8988T (cell line): ENCODE measurements at places on chromosomes 1 and 21.

GRCh38 chr1:85681087-85681486, 27.1 kb downstream of the ZNHIT6 start:
- DNase-seq = no peak

DNA sequence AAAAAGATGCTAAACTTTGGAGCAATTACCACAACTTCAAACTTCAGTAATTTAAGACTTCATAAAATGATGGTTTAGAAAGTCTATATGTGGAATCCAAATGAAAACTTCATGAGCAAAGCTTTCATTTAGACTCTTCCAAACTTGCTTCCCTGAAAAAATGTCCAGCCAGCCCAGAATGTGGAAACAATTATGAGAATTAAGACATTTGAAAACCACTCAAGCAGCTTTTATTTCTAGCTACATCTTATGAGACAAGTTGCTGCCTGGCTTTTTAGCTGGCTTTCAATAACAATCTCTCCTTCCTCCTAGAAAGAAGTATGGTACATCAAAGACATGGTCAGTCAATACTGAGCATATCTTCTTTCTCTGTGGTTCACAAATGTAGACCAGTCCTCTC, 21.8 kb downstream of the LPAR3 start:
- no peak for DNase-seq

- no peak for DNase-seq
Observed at GRCh38 chr1:205733438-205734175, 16.4 kb downstream of the NUCKS1 start.

GRCh38 chr1:180893614-180894013, 19.1 kb upstream of the KIAA1614 start:
- DNase-seq = no peak

- DNase-seq = no peak
Observed at GRCh38 chr1:174068000-174068399, 45.8 kb upstream of the RC3H1 start.

- peak; percentile 34 for DNase-seq
Observed at GRCh38 chr1:177945943-177946650, 23.8 kb downstream of the SEC16B start.

GRCh38 chr1:95325349-95325748, 91.3 kb downstream of the RWDD3 start:
- DNase-seq = no peak

- DNase-seq = peak; percentile 45
Observed at GRCh38 chr1:228735871-228736586, 750 bp downstream of the RHOU start.

DNA sequence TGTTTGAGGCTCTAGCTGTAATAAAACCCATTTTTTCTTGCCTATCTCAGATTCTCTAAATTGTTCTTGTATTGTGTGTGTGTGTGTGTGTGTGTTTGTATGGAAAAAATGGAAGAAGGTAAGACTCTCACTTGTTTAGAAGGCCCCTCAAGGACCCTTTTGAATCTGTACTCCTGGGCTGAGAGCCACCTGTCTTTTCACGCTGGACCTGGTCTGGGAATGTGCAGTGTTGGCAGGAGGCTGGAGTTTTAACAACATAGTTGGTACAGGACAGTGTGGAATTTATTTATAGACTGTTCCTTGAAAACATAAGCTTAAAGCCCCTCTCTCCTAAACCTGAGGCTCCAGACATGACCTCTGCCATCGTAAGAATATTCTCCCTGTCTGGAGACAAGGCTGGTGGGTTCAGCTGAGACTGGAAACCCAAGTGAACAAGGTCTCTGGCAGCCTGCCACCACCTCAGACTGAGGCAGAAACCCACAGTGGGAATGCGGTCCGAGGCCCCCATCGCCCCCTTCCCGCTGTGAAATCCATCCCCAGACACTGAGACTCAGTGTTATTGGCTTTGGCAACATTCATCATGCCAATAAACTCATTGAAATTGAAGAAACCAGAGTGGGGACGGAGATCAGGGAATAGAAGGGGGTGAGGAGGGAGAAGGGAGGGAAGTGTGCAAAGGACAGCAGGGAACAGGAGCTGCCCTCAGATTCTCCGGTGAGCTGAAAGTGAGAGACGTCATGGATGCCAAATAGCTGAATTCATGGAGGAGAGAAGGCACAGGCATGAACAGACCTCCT, 24.6 kb upstream of the PLXNA2 start:
- DNase-seq = no peak

DNA sequence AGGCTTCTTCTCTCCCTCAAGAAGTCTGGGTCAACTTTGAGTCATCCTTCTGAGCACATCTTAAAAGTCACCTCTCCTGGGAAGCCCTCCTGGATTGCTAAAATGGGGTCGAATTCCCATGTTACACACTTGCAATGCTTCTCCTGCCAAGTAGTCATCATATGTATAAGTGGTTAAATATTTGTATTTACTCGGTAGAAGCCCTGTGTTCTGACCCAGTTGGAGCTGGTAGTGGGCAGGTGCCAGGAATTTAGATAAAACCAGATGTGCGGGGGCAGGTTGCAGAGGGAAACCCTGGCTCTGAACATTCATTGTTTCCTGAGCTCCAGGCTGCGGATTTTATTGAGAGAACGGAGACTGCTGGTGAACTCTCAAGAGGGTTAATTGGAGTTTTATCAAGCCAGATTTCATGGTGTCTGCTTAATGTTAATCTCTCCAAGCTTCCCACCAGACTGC, 52.8 kb upstream of the RPL11 start:
- DNase-seq = no peak

DNA sequence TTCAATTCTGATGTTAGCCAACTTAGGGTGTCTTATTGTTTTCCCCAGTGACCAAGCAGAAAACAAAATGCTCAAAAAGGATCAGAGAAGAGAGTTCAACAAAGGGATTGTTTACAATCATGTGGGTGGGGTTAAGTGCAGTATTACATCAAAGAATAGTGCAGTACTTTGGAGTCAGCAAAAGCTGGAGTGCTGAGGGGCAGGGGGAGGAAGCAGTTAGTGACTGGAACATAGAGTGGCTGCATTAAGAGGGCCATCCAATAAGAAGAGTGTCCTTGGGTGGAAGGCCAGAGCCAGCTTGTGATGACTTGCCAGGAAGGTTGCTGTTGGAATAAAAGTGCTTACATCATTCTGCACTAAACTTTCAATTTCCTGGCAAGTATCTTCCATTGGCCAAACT, 175.5 kb downstream of the CYYR1 start:
- no peak for DNase-seq

DNA sequence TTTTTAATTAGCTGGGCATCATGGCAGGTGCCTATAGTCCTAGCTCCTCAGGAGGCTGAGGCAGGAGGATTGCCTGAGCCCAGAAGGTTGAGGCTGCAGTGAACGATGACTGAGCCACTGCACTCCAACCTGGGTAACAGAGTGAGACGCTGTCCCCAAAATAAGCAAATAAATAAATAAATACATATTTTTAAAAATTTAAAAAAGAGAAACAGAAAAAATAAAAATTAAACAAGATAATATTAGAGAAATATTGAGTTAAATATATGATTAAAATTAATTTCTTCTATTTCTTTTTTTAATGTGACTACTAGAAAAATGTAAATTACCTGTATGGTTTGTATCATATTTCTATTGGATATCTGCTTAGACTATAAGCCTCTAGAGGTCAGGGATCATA, 59.3 kb upstream of the ATP1A1 start:
- no peak for DNase-seq

- DNase-seq = no peak
Observed at GRCh38 chr1:78126506-78126905, 80.7 kb downstream of the GIPC2 start.

DNA sequence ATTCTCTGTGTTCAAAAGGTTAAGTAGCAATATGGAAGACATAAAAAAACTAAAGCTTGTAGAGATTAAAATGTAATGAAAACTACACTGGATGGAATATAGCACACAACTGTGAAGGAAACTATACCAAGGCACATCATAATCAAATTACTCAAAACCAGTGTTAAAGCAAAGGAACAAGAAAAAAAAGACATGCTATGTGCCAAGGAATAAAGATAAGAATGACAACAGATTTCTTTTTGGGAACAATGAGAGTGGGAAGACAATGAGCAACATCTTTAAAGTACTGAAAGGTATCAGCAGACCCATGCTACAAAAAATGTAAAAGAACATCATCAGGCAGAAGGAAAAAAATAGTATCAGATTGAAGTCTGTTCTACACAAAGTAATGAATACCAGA, 157.8 kb downstream of the VPS13D start:
- no peak for DNase-seq

DNA sequence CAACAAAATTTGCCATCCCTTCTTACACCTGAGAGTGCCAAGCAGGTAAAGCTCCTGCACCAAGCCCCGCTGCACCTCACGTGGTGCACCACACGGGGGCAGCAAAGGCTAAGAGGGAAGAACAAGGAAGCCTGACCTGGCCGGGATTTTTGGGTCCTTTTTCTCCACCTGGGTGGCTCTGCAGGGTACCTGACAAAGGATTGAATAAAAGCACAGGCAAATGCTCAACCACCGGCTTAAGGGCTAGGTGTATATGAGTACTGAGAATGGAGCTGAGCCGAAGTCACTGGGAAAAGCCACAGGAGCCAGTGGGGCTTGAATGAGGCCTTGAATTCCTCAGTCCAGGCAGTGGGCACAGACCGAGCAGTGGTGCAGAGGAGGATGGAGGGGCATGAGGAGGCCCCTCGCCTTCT, 36.4 kb downstream of the ZNF697 start:
- peak; percentile 34 for DNase-seq

DNA sequence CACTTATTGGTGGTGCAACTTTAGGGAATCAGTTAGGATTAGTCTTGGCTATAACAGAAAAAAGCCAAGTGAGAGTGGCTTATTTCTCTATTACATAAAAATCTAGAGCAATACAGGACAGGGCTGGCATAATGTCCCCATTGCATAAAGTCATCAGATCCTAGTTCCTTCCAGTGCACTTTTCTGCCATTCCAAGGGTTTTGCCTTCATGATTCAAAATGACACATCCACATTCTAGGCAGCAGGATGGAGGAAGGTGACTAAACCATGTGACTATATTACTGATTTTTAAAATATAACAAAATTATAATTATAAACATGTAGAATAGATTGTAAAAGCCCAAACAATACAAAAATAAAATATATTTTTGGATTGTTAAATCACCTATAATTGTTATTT, 18.8 kb downstream of the JUN start:
- DNase-seq = no peak

GRCh38 chr1:152983234-152983633, 647 bp upstream of the SPRR1A start:
- no peak for DNase-seq

DNA sequence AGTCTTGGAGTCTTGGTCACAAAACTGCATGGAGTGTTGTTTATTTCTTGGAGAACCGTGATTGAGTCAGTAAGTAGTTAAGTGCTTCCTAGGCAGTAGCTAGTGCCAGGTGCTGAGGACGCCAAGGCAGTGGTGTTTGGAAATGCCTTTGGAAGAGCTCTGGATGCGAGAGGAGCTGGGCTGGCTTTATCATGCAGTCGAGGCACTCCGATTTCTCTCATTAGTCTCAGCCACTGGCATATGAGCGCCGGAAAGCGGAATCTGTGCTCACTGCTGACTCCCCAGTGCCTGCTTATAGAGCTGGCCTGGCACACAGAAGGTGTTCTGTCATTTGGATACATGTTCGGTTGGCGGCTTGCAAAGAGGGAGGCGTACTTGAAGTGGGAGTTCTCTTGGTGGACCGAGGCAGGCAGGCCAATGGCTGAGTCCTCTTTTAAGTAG, 3.6 kb downstream of the TENT5C start:
- DNase-seq = no peak

DNA sequence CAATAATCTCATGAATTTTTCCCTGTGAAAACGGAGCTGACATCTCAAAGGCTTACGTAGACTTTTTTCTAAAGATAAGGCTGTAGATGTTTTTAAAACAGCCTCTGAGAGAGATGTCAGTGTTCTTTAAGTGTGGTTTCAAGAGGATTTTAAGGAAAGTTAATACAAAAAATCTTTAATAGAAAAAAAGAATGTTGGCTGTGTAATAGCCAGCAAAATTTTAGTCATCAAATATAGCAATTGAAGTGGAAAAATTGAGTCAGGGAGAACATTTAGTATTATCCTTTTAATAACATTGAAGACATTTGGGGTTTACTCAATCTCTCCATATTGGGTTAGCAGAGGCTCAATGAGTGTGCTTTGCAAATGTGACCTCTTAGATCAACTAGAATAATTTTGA, 38.6 kb upstream of the CHRM3 start:
- DNase-seq = no peak

DNA sequence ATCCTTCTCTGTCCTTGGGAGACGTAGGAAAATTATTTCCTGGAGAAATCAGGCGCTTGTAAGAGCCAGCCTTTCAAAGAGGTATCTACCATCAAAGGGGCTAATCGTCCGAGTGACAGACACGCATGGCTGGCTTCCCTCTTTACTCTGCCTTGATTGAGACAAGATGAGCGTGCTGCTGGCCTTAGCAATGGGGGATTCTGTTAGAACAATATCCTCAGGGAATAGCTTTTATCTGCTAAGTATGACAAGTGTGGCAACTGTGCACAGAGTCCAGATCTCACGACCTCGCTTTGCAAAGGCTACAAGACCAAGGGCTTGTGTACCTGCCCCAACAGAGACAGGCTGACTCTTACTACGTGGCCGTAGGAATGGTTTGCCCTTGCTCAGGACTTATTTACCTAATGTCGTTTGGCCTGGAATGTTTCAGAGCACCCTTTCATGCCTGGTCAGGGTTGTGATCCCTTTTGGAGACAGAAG, 417.1 kb downstream of the KIF26B start:
- DNase-seq = no peak

DNA sequence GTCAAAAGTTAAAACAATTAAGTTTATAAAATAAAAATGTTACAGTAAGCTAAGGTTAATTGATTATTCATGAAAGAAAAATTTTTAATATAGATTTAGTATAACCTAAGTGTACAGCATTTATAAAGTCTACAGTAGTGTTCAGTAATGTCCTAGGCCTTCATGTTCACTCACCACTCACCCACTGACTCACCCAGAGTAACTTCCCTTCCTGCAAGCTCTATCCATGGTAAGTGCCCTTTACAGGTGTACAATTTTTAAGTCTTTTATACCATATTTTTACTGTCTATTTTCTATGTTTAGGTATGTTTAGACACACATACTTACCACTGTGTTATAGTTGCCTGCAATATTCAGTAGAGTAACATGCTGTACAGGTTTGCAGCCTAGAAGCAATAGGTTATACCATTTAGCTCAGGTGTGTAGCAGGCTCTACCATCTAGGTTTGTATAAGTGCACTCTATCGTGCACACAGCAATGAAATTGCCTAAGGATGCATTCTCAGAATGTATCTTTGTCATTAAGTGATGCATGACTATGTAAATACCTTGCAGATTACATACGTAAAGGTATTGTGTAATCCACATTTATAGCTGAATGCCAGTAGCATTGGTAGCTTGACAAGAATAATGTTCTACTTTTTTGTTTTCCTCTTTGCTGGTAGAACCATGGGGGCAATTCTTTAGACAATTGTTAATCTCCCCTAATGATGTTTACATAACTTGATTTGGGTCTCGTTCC, 35.7 kb upstream of the GPR88 start:
- DNase-seq = no peak

- no peak for DNase-seq
Observed at GRCh38 chr1:186418503-186418902, 42.4 kb downstream of the PDC start.
